A549 treated with RU486 at 1 μM for 4 hours (cell line): ENCODE measurements at places on chromosomes 1 and 21. TPM values are rescaled to one million over a fixed set of nuclear protein-coding genes. Genes with fewer than 3 reads are reported as not detected.

RGS8 gene
- not detected in 5 replicates for total RNA-seq

FAM151A gene
- total RNA-seq: not detected in 5 replicates

DYRK3 gene
- total RNA-seq: 8.4 to 11.1 TPM (median 10.6 TPM) in 5 replicates

RASSF5 gene
- total RNA-seq: 1.0 to 1.4 TPM (median 1.2 TPM) in 5 replicates

TRIM67 gene
- 0.10 to 0.32 TPM (median 0.19 TPM) in 5 replicates for total RNA-seq

ABCA4 gene
- total RNA-seq: 0.01 to 0.10 TPM (median 0.05 TPM) in 3 of 5 replicates, not detected in the others

PLPPR4 gene
- 0.02 TPM in 1 of 5 replicates, not detected in the others for total RNA-seq

TP73 gene
- total RNA-seq: 0.33 to 0.64 TPM (median 0.47 TPM) in 5 replicates

TDRKH gene
- total RNA-seq: 5.4 to 6.3 TPM (median 6.2 TPM) in 5 replicates

SMYD3 gene
- 12.6 to 14.0 TPM (median 13.5 TPM) in 5 replicates for total RNA-seq

CRYAA gene
- total RNA-seq: not detected in 5 replicates
